ENCODE measurements at places on chromosomes 16 and 17.

- no peak for DNase-seq
These were observed 631.9 kb upstream of the CA10 start for GRCh38 chr17:52790359-52790955.

DNA sequence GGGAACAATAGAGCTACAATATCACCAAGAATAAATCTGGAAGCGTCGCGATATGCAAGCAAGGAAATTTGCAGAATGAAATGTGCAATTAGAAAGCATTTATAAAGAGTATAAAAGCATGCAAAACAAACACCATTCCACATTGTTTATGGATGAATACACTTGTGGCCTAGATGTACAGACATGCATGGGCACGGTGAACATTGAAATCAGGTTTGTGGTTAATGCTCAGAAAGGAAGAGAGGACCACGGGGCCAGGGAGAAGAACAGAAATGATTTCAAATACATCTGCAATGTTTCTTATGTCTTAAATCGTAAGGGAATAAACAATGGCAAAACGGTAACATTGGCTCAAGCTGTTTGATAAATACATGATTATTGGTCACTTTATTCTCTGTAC, 235.9 kb downstream of the FOXL1 start:
- no peak for DNase-seq

DNA sequence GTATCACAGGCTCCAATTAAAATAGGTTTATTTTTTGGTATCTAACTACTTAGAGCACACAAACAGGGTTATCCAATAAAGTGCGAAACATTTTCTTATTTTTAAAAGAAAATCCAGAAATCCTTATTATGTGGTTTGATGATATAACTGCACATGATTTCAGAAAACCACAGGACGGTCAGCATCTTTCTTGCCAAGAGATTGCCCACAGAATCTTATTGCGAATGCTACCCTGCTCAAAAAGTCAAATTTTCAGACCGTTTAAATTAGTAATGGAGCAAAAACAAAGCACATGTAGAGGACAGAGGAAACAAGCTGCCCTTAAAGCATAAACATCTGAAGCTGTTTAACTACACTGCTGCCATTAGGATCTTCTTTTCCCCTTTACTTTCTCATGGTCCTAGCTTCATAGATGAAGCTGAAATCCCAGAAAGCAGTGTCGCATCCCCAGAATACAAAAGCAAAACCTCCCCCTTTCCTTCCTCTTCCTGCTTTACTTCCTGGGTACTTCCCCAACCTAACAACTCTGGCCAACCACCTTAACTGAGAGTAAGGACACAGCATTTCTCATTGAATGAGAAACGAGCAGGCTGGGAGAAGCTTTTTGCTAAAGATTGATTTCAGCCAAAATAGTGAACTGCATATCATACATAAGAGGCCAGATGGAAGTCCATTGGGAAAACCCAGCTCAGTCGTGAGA, 43.7 kb downstream of the CMTM4 start:
- DNase-seq: no peak

- no peak for DNase-seq
These were observed 920 bp upstream of the ZCCHC14 start for GRCh38 chr16:87493608-87494280.

DNA sequence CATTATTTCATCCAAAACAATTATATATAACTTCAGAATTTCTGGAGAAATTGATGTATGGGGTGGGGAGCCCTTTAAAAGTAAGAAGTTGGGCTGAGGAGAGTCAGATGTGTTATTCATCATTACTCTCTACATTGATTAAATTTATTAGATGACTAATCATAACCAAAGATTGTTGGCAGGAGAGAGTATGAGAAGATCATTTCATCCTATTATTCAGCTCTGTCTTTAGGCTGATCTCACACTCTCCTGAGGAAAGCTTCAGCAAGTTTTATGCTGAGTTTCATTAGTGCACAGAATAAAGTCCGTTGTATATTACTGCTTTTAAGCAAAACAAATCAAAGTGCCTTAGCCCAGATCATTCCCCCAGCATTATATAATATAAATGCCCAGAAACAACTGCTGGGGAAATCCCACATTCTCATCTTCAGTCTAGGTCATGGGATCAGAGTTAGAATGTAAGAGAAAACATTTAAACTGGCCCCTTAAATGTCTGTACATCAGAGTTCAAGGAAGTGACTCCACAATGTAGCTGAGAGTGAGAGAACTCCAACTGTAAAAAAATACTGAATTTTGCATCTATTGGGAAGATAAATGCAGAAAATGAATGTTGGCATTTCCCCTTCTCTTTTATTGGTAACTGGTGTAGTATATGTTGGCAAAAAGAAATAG, 130.1 kb upstream of the HLF start:
- no peak for DNase-seq

DNA sequence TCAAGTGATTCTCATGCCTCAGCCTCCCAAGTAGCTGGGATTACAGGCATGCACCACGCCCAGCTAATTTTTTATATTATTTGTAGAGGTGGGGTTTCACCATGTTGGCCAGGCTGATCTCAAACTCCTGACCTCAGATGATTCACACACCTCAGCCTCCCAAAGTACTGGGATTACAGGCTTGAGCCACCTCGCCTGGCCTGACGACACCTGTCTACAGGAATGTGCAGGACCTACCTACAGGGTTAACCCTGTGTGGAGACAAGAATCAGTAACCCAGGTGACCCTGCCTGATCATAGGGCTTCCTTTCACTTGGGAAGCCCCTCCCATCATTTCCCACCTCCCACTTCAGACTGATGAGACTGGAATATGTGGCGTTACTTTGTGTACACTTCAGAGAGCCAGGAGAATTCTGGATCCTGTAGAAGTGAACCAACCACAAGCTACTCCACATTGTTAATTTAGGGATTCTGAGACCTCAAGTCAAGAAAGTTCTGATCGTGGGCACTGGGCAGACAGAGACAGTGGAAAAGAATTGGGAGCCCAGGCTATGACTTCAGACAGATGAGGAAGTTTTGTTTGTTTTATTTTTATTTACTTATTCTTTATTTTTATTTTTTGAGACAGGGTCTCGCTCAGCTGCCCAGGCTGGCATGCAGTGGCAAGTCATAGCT, 5.7 kb upstream of the MILR1 start:
- DNase-seq: no peak

GRCh38 chr17:70875729-70876310, 706.5 kb downstream of the KCNJ2 start:
- DNase-seq: no peak

DNA sequence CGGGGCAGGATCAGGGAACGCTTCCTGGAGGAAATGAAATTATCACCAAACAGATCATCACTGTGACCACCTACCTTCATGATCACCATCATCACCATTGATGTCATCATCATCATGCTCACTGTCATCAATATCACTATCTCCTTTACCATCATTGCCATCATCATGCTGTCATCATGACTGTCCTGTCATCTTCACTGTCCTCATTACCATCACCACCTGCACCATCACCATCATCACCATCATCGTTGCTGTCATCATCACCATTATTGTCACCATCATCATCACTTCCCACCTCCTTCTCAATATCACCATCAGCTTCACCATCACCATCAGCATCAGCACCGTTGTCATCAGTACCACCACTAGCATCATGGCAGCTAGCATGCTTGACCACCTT, 65.3 kb downstream of the NTN1 start:
- no peak for DNase-seq

DNA sequence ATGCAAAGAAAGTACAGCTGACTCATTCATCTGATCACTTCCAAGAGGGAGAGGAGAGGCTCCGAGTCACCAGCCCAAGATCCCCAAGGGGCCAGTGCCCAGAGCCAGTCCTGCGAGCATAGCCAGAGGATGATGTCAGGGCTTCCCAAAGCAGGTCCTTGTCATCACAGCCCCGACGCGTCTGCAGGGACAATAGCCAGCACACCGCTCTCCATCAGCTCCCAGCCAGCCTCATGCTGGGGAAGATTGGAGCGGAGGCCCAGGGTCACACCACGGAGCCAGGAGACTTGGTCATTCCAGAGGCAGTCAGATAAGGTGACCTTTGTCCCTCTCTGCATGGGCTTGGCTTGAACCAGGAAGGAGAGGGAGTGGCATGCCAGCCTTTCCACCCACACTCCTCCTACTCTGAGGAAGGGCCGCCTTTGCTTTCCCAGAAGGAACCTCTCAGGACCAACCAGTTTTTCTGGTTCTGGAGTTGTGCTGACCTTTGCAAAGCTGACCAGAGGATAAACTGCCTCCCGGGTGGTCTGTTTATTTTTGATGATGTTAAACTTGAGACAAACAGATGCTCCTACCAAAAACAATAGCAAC, 58.3 kb upstream of the ARHGAP44 start:
- DNase-seq: no peak

DNA sequence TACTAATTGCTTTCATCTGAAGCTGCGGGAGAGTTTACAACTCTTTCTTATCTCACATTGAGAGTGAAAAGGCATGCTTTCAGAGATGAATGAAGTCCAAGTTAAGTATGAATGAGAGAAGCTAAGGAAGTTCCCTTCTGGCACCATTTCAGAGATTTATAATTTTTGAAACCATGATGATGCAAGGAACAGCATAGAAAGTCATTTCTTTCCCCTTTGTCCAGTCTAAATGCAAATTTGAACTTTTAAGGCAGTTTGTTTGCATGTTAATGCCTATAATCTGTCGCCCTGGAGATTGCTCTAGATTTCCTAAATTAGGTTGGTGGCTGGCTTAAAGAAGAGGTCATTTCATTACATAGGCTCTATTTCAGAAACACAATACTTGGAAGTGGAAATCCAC, 594.8 kb upstream of the GOT2 start:
- no peak for DNase-seq

GRCh38 chr17:16428098-16428882, 12.9 kb downstream of the TRPV2 start:
- peak; percentile 68 for DNase-seq

GRCh38 chr17:42571435-42572225, 4.7 kb downstream of the MLX start:
- no peak for DNase-seq

GRCh38 chr17:16363749-16364536, 10.7 kb upstream of the CENPV start:
- peak; percentile 75 for DNase-seq

DNA sequence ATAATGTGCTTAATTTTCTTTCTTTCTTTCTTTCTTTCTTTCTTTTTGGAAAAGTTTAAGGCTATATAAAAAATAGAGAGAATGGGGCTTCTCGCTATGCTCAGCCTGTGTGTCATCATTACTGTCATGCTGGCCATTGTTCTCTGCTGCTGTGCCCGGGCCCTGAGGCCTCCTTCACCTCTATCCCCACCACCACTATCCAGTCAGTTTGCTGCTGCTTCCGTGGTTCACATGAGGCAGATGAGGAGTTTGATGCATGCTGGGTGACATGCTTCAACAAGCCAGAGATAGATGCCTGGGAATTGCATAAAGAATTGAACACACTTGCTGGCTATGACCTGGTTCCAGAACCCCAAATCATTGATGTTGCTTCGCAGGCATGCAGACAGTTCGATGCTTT, 36.3 kb downstream of the PITPNC1 start:
- DNase-seq: no peak
